ENCODE measurements at places on chromosomes 4 and X.

GRCh38 chrX:115589419-115589818 lies 28.4 kb downstream of the PLS3 start:
- no peak for DNase-seq

GRCh38 chr4:113943863-113944262 lies 35.6 kb downstream of the ARSJ start:
- no peak for DNase-seq

DNA sequence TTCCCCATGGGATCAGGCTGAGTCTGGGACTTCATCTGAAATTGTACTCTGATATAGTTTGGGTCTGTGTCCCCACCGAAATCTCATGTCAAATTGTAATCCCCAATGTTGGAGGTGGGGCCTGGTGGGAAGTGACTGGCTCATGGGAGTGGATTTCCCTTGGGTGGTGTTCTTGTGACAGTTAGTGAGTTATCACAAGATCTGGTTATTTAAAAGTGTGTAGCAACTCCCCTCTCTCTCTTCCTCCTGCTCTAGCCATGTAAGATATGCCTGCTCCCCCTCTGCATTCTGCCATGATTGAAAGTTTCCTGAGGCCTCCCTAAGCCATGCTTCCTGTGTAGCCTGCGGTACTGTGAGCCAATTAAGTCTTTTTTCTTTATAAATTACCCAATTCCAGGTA lies 61.0 kb downstream of the RASGEF1B start:
- no peak for DNase-seq

DNA sequence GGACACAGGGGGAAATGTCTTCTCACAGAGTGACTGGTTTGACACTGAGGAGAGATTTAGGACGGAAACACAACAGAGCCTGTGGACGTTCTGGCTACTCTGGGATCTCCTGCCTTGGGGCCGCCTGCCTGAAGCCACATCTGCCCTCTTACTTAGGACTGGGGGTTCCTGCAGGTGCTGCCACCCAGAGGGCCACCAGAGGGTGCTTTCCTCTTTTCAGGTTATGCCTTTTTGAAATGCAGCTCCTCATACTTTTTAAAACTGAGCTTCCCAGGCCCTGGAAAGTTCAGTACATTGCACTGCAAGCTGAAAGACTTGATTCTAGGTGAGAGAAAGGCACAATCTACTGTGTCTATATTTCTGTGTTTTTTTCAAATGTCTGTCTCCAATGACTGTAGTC lies 92.2 kb upstream of the PGRMC2 start:
- no peak for DNase-seq

GRCh38 chr4:127469542-127469941 lies 163.2 kb upstream of the INTU start:
- DNase-seq: no peak

DNA sequence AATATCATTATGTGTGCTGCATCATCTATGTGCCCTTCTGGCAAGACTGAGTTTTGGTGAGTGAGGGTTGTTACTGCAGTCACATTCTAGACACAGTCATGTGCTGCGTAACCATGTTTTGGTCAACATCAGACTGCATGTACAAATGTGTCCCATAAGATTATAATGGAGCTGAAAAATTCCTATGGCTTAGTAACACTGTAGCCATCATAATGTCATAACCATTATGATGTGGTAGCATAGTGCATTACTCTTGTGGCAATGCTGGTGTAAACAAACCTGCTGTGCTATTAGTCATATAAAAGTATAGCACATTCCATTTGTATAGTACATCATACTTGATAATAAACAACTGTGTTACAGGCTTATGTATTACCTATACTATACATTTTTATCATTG lies 198.1 kb upstream of the NUDT6 start:
- DNase-seq: no peak

- no peak for DNase-seq
Measured at GRCh38 chr4:8470451-8471024, 30.0 kb downstream of the TRMT44 start.

GRCh38 chr4:15434091-15434490 lies 6.3 kb downstream of the C1QTNF7 start:
- DNase-seq: no peak

GRCh38 chr4:149676076-149676475 lies 139.6 kb downstream of the IQCM start:
- no peak for DNase-seq

DNA sequence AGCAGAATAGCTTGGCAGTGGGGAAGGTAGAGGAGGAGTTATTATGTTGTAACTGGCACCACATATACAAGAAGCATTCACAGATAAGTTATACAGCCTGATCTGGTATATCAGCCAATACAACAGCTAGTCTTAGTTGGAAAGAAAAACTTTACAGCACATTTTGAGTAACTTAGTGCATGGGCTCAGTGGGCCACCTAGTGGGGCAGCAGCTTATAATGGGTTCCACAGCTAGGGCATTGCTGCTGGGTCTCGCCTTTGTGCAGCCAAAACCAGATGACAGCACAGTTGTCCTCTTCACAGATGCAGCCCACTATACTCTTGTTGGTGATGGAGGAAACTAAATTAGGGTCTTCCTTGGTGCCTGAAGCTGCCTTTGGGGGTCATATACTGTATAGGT lies 448.1 kb upstream of the RASGEF1B start:
- no peak for DNase-seq

DNA sequence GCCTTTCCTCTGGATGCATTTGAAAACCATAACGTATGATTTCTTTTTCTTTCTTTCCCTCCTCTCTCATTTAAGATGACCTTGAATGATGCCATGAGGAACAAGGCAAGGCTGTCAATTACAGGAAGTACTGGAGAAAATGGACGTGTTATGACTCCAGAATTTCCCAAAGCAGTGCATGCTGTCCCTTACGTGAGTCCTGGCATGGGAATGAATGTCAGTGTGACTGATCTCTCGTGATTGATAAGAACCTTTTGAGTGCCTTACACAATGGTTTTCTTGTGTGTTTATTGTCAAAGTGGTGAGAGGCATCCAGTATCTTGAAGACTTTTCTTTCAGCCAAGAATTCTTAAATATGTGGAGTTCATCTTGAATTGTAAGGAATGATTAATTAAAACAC lies 142.8 kb downstream of the GRIA2 start:
- no peak for DNase-seq

GRCh38 chr4:15653864-15654592 lies 1.1 kb downstream of the FBXL5 start:
- DNase-seq: no peak

GRCh38 chr4:90769251-90769650 lies 642.1 kb downstream of the CCSER1 start:
- DNase-seq: no peak

- DNase-seq: no peak
Measured at GRCh38 chrX:40189637-40190036, 91.9 kb upstream of the BCOR start.

DNA sequence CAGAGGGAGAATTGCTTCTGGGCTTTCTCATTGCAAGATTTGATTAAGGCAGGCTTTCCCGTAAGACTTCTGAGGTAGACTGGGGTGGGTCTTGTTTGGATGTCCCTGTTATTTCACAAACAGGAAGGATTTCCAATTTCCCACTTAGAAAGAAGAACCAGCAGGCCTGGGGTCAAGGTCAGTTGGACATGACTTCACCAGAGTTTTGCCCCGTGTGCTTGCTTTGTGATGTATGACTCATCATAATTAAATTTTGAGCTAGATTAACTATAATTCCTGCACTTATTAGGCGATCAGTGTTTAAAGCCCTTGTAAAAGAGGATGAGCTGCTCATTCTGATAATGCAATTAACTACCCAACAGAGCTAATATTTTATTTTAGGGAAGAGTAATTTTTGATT lies 32.8 kb upstream of the ARHGAP36 start:
- no peak for DNase-seq

DNA sequence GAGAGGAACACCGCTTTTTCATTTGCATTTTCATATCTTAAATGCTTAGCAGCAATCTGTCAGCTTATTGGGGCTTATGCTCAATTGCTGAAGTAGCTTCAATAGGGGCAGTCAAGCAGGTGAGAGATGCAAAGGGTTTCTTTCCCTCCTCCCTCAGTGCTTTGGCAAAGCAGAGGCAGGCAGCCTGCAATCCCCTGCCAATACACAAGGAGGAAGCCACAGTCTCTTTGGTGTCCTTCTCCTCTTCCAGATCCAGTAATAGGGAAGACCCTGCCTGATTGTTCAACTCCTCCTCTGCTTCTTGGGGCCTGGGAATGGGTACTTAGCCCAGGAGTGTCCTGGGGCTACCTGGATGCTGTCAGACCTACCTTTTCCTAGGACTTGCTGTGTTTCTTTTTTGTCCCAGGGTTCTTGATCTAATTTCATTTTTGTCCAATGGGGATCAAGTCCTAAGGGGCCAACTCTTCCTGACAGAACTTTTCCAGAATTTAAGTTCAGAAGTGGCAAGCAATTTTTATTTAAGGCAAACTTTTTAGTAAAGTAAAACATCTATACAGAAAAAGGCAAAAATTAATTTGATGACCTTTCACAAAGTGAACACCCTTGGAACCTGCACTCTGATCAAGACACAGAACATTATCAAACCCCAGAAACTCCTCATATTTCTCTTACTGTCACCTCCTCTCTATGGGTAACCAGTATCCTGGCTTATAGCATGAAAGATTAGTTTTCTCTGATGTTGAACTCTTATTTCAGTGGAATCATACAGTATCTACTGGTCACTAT lies 260.3 kb downstream of the PPP3CA start:
- no peak for DNase-seq

- DNase-seq: no peak
Measured at GRCh38 chr4:139229534-139230039, 50.4 kb downstream of the MGARP start.

DNA sequence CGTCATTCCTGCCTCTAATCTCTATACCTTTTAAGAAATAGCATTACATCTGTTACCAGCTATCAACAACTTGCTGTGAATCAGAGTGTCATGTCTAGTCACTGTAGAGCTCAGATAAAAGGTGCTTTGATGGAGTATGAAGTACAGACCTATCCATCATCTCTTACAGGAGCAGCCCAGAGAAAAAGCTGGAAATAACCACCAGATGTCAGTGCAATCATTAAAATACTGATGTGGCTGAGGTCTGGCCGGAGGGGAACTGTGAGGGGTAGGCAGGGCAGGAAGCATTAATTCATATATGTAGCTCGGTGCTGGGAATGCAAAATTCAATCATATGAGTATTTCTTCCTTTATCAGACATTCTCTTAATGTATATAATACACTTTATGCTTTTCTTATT lies 100.6 kb downstream of the AKAP4 start:
- DNase-seq: no peak

GRCh38 chrX:23403849-23404248 lies 69.2 kb downstream of the PTCHD1 start:
- peak; percentile 2 for DNase-seq

DNA sequence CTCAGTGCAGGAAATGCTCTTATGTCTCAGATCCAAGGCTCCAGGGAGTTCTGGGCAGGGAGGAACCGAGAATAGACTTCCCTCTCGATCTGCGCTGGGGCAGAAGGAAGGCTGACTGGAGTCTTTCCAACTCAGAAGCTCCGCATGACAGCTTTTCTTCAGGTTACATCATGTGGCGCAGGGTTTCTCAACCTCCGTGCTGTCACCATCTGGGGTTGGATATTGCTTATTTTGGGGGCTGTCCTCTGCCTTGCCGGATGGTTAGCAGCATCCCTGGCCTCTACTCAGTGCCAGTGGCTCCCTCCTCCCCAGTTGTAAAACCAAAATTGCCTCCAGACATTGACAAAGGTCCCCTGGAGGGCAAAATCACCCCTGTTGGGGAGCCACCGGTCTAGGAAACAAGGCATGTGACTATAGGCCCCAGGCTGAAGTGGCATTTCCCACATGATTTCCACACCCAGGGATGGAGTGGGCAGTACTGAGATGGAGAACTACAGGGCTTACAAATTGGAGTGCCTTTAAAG lies 21.4 kb downstream of the REELD1 start:
- no peak for DNase-seq

- DNase-seq: no peak
Measured at GRCh38 chr4:94849901-94850300, 92.1 kb downstream of the BMPR1B start.

GRCh38 chrX:42948723-42949657 lies 171.0 kb upstream of the PPP1R2C start:
- no peak for DNase-seq

DNA sequence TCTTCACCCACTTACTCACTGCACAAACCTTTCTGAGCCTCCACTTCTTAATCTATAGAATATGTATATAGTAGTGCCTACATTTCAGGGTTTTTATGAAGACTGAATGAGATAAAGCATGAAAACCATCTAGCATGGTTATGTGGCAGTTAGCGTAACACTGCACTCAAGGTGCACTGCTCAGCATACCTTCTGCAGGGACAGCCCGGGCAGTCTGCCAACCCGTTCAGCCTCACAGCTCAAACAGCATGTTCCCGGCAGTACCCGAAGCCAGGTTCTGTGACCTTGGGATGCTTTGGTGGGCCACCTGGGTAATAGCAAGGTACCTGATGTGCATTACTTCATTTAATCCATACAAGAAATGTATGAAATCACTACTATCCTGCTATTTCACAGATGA lies 81.4 kb downstream of the DOCK11 start:
- DNase-seq: no peak

GRCh38 chr4:108139089-108139488 lies 29.6 kb downstream of the LEF1 start:
- no peak for DNase-seq

DNA sequence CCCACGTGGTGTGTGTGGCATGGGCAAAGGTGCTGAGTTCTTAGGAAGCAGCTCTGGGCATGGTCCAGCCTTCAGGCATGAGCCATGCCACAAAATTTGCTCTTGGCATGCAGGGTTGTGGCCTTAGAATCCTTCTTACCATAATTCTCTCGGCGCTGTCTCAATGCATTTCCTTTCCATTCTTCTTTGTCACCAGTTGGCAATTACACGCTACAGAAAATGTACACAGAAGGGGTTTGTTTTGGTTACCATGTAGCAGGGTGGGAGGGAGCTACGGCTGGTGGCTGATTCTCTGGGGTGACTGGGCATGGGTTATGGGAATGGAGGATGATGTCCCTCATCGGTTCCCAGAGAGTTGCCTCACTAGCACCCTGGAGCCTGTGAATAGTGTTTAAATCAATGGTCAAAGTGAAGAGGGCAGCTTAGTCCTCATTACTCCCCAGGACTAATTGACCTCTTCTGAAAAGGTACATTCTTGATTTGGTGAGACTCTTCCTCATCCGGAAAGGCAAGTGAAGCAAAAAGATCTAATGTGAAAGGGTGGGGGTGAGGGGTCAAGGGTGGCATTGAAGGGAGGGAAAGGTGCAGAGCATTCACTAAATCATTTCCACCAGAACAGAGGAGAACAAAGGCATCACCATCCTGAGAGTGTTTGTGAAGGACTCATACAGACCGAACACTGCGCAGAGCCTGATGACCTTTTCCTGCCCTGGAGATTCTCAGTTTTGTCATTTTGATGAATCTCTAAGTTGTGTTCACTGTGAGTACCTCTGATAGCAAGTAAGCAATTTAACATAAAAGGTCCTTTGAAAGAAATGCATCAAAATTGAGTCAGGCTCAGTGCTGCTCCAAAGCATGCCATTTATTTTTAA lies 199.8 kb upstream of the SFRP2 start:
- DNase-seq: no peak

DNA sequence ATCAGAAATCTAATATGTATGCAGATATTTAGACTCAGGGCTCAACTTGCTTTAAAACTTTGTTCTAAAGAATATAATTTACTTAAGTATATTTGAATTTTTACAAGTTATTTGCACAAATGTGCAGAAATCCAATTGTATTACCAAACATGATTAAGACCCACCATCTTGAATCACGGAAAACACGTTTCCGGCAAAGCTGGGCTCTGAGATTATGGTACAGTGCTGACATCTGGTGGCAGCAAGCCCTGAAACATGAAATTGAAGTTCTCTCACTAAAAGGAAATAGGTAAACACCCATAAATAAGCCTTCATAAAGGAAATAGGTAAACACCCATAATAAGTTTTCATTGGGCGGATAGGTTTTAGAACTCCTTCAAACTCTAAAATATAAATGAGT lies 98.3 kb upstream of the MAOA start:
- no peak for DNase-seq

Measured in cerebellar nuclear complex (tissue), 1 donor.